Pons (tissue), 1 donor: ENCODE measurements at places on chromosomes 2 and 18.

GRCh38 chr18:11504962-11505361 is 104.4 kb upstream of the SLC35G4 start:
- no peak for DNase-seq

- peak; percentile 71 for DNase-seq
Observed at GRCh38 chr2:174522553-174522952, 35.7 kb upstream of the GPR155 start.

DNA sequence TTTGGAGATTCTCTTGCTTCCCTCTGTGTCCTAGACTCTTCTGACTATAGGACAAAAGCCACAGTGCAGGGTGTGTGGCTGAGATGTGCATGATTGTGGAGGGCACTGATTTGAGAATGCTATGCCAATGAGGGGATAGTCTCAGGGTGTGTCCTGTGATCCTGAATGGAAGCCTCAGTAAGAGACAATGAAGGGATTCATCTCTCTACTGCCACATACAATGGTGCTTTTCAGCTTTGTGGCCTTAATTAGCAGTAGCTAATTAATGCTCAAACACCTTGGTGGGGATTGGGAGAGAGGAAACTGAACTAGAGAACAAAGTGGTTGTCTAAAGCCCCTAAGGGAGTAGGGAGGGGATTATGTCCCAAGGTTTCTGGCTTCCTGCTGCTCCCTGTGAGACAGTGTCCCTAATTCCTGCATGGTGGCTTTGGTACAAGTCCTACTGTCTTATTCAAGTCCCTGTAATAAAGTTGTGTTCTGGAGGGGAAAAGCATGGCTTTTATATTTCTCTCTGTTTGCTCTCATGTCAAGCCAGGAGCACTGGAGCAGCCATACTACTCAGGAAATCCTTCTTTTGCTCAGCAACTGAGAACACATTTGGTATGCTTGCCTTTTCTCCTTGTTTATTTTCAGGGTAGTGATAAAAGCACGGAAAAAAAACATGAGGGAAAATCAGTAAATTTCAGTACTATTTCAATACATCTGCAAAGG is 415.2 kb upstream of the TCF4 start:
- peak; percentile 91 for DNase-seq

DNA sequence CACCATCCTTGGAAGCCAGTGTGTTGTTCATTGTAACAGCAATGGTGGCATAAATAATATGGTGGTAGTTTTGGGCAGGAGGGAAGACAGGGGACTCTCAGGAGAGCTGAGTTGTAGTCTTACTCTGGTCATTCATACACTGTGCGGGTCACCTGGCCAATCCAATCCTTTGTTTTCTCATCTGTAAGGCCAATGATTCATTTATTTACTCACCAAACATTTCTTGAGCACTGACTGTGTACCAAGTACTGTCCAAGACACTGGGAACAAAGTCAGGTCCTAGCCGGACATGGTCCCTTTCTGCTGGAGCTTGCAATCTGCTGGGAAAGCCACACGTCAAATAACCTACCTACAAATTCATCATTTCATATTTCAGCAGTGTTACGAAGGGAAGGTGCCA is 302.7 kb downstream of the CYP26B1 start:
- no peak for DNase-seq

GRCh38 chr2:45439788-45440773 is 171.0 kb downstream of the SRBD1 start:
- no peak for DNase-seq

DNA sequence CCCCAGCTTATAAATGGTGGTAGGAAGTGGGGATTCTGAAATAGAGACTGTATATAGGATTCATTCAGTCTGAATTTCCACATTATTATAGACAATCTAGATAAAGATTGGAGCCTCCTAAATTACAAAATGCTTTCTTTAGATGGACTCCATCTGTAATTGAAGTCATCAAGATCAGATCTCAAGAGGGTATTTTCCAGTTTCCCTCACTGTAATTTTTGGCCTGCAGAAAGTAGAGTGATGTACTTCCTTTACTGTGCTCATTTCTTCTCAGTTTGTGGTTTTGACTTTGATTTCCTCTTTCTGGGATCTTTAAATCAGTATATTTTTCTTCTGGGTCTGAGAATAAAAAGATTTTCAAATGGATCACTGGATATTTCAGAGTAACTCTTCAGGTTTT is 7.2 kb downstream of the BABAM2 start:
- peak; percentile 43 for DNase-seq

DNA sequence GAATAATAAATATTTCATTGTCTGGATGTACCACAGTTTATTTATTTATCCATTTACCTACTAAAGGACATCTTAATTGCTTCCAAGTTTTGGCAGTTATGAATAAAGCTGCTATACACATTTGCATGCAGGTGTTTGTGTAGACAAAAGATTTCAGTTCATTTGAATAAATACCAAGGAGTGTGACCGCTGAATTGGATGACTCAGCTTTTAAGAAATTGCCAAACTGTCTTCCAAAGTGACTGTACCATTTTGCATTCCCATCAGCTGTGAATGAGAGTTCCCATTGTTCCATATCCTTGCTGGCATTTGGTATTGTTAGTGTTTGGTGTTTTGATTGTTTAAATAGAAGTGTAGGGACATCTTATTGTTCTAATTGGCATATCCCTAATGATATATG is 36.2 kb upstream of the FMNL2 start:
- DNase-seq: peak; percentile 10

GRCh38 chr2:240620859-240621258 is 4.4 kb upstream of the GPR35 start:
- no peak for DNase-seq

GRCh38 chr2:176147800-176148496 is 3.4 kb upstream of the HOXD4 start:
- DNase-seq: no peak

DNA sequence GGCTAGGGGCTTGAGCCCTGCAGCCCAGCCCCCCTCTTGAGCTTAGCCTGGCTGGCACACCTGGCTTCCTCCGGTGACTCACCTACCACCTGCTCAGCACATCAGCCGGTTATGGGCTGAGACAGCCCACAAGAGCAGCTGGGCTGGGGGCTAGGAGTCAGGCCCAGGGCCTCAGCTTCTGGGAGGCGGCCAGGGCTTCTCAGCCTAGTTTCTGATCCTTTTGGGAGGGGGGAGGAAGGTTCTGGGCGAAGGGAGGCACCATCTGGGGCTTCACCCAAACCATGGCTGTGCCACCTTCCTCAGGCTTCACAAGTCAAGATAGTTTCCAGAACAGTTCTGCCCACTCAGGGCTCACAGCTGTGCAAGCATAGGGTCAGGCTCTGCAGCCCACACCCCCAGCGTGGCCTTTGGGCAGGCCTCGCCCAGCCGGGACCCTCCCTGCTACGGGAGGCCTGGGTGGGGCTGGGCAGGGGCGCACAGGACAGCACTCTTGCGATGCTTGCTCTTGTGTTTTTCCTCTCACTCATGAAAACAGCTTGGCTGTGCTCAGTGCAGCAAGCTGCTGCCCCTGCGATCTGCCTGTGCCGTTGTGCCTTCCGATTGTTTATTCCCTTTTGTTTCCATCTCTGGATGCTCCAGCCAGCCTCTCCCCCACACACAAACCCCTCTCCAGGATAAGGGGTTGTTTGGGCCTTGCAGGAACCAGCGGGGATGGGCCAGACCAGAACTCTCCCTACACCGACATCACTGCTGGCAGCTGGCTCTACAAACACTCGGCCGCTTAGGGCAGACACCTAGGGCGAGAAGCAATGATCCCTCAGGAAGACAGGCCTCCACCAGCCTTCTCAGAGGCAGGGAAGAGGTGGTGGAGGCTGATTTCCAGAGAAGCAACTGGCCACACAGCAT is 26.1 kb upstream of the SEMA4C start:
- DNase-seq: no peak

- DNase-seq: no peak
Observed at GRCh38 chr2:223901854-223902253, 43.3 kb downstream of the WDFY1 start.

GRCh38 chr2:55965276-55965675 is 41.7 kb upstream of the EFEMP1 start:
- no peak for DNase-seq

- no peak for DNase-seq
Observed at GRCh38 chr18:48085781-48086487, 155.5 kb upstream of the SMAD2 start.

- DNase-seq: no peak
Observed at GRCh38 chr18:64566456-64566855, 417.6 kb upstream of the LINC00305 start.

GRCh38 chr2:47003641-47004427 is 88.2 kb upstream of the MCFD2 start:
- DNase-seq: no peak

- no peak for DNase-seq
Observed at GRCh38 chr2:133941666-133942065, 312.2 kb upstream of the MGAT5 start.

GRCh38 chr18:59616501-59616900 is 80.7 kb downstream of the CCBE1 start:
- DNase-seq: no peak

GRCh38 chr2:104616856-104617255 is 237.1 kb upstream of the POU3F3 start:
- no peak for DNase-seq

- no peak for DNase-seq
Observed at GRCh38 chr2:169977530-169977929, 150.3 kb downstream of the UBR3 start.

DNA sequence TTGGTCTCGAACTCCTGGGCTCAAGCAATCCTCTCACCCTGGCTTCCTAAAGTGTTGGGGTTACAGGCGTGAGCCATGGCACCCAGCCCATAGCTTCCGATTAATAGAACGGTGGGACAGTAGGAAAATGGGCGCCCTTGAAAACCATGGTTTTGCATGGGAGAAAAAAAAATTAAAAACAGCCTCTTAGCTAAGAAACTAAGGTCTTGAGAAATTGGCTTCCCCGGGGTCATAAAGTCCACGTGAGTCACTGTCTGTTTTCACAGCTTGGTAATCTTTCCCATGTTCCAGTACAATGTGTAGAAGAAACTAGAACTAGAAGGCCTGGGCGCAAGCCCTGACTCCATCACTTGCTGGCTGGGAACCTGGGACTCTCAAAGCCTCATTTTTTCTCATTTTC is 20.7 kb downstream of the B3GNT2 start:
- DNase-seq: no peak

DNA sequence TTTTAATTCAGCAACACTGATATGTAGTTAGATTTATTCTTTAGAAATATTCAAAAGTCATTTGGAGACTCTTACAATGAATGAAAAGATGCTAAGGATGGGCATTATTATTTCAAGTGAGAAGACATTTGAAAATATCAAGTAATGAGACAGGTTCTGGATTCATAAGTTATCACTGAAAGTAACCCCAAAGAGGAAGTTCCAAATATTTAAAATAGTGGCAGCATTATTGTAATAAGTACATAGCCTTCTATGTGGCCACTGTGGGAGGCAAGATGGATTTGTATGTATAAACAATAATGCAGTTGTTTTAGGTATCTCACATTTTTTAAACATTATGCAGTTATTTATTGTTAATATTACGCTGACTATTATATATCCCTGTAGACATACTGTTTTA is 29.7 kb downstream of the ZC3H6 start:
- no peak for DNase-seq

- DNase-seq: no peak
Observed at GRCh38 chr2:71215447-71215846, 11.5 kb downstream of the PAIP2B start.

DNA sequence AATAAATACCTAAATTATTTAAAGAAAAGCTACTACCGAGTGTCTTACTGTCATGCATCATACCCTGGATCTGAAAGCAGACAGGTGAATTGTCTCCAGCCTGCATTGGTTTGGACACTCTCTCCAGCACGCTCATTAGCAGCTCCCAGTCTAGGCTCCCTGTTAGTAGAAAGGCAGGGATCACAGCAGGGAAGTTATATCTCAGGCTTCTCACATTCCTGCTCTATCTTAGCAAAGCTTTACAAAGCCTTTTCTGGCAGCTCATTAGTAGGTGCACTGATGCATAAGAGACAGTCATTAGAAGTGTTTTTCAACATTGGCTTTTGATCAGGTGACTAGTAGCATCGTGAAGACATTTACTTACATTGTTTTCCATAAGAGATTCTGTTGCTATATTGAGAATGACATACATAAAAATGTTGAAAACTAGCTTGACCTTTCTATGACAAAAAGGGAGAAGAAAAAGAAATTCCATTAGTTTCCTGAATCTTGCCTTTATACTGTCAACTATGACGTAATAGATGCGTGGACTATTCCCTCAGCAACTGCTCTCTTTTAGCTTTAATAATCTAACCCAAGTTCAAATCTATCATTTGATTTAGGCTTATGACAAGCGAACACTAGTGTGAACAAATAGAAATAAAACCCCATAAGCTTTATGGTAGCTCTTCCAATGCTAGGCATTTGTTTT is 408.7 kb upstream of the KCNH7 start:
- DNase-seq: no peak

GRCh38 chr2:234488913-234489451 is 7.9 kb downstream of the ARL4C start:
- DNase-seq: no peak

DNA sequence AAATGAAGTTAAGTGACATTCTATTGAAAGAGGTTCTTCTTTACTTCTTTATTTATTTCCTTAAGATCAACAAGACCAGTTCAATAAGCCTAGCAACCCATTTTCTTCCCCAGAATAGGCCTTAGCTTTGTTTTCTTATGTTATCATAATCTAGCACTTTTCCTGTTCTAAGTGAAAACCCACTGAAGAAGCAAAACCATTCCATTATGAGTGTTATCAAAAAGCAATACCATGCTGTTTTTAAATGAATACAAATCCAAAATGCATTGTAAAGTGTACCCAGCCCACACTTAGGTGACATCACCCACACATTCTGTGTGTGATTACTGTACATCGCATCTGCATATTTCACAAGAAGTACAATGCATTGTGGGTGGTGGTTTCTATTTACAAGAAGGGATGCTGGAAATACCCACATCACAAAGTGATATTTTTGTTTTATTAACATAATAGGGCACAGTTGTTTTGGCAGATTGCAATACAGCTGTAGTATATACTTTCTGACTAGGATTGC is 679.5 kb downstream of the KCNJ3 start:
- no peak for DNase-seq

GRCh38 chr2:215756346-215756730 is 257.0 kb downstream of the MREG start:
- DNase-seq: no peak

DNA sequence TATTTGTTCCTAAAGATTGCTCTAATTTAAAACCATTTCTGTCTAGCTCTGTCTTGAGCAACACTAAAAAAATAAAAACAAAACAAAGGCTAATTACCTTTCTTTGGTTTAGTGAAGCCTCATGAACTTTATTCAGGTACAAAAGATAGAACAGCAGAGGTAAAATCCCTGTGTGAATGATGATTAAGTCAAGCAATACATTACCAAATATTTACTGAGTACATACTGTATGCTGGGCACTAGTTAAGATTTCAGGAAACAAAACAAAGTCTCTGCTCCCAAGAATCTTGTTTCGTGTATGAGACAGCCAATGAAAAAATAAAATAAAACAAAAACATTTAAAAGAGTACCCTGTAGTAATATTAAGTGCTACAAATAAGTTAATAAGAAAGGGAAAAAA is 257.5 kb downstream of the RND3 start:
- DNase-seq: no peak

- no peak for DNase-seq
Observed at GRCh38 chr2:210461401-210461800, 15.2 kb downstream of the LANCL1 start.
